ENCODE measurements at places on chromosomes 11 and 22.

DNA sequence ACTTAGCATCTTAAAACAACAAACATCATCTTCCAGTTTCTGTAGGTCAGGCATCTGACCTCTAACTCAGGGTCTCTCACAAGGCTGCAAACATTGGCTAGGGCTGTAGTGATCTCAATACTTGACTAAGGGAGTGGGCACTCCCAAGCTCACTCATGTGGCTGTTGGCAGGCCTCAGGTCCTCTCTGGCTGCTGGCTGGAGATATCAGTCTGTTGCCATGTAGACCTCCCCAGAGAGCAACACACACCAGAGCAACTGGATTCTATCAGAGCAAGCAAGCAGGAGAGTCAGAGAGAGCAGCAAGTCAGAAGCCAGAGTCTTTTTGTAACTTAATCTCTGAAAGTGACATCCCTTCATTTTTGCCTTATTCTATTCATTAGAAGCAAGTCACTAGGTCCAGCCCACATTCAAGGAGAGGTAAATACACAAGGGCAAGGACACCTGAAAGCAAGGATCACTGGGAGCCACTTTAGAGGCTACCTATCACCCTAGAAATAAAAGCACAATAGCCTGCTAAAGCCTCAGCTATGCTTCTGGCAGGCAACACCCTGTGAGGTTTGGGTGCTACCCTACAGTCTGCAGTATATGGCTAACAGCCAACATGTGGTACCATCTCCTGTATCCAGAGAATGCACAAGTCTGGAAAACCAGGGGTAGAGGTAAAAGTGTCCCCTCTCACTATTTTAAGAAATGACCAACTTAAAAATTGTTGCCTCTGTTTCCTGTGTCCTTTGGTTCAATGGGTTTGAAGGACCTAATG, 33.5 kb upstream of the CD44 start:
- no peak for DNase-seq

DNA sequence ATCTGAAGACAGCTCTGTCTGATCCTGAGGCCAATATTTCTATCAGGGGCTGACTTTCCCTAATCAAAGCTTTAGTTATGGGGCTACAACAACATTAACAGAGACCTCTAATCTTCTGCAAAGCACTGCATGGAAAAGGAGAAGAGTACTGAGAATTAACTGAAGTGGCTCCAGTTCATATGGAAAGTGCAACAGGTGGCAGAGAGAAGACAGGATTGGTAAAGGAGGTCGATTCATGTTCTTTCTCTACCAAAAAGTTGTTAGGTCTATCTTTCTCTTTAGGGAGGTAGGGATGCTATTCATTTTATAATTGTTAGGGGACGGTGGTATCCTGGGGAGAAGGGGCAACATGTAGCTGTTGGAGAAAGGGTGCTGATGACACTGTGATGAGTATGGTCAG, 232.7 kb upstream of the NARS2 start:
- DNase-seq: no peak

- no peak for DNase-seq
Measured at GRCh38 chr11:86274999-86275398, 27.0 kb upstream of the HIKESHI start.

- DNase-seq: peak; percentile 87
Measured at GRCh38 chr22:20904008-20904979, 12.9 kb upstream of the CRKL start.

DNA sequence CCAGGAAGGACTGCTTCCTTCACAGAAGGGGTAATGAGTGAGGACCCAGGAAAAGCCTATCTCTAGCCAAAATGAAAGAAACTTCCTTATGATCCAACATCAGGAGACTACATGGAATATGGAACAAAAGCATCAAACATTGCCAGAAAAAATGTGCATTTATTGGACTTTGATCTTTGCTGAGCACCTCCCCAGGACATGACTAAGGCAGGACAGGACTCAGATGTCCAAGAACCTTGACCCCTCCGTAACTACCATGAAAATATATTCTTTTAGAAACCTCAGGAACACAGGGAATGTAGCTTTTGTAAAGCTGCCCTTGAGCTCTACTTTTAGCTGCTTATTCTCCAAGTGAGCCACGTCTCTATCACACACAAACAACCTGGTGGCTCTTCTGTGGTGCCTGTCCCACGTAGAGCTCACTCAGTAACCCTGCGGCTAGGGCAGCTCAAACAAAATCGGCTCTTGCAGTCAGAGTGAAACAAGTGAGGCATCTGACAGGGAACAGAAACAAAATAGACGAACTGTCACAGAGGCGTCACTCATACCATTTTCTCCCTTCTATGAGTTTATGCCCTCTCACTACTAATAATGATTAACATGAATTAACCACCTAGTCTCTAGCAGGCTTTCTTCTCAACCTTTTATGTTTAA, 471.5 kb upstream of the API5 start:
- DNase-seq: no peak

GRCh38 chr11:27514558-27514957, 8.0 kb upstream of the LIN7C start:
- DNase-seq: peak; percentile 64

DNA sequence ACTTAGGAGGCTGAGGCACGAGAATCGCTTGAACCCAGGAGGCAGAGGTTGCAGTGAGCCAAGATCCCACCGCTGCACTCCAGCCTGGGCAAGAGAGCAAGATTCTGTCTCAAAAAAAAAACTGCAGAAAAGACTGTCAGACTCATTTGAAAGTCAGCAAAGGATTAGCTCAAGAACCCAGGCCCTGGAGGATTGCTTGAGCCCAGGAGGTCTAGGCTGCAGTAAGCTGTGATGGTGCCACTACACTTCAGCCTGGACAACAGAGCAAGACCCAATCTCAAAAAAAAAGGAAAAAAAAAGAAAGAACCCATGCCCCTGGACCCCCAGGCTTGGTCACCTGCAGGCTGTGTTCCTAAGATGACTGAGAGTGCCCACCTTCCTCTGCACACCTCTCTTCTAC, 16.2 kb downstream of the LIF start:
- no peak for DNase-seq

DNA sequence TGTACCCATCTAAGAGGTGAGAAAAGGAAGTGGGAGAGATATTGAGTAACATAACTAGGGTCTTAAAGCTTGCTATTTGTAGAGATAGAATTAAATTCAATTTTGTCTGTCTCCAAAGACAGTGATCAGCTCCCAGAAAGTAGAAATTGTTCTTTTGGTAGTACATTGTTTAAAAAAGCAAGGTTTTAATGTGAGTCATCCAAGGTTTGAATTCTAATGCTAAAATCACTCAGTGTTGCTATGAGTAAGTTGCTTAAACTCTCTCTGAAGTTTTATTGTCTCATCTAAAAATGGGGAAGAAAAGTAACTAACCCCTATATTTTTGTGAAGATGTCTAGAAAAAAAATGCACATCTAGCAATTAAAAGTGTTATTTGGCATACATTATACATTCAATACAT, 1004.5 kb upstream of the CCDC90B start:
- peak; percentile 57 for DNase-seq

DNA sequence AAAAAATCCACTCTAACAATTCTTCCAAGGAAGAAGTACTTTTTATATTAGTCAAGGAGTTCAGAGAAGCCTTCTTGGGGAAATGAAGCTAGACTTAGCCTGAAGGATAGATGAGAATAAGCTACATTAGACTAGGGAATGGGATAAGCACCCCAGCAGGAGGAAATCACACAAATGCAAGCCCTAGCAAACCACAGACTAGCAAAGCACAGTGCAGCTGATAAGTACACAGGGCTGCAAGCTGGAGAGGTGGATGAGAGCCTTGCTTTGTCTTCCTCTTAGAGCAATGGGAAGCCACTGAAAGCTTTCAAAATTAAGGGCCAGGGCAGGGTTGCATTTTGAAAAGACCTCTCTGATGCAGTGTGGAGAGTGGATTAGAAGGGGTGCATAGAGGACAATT, 946.2 kb downstream of the LRRC4C start:
- DNase-seq: no peak
